Fibroblast of gingiva (primary cell): ENCODE measurements at places on chromosomes 13 and 19.

DNA sequence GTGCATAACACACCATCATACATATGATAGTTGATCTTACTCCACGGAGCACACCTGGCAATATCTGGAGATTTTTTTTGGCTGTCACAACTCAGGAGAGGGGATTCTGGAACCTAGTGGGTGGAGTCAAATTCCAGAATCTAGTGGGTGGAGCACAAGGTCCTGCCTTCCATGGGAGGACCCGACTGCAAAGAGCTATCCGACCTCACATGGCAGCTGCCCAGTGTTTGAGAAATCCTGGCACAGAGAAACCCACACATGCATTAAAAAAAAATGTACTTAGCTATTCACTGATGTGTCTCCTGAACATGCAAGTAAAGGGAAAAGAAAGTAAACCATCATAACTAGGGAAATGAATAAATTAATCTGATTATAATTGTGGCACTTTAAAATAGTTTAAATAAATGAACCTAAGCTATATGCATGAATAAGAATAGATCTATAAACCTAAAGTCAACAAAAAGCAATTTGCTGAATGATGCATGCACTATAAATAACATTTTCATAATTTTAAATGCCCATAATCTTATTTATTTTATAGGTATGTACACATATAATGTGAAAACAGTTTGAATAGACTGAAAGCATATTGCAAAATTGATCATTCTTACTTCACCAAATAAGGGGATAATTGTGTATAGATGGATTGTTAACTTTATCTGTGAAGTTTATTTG lies 300.3 kb downstream of the MYO16 start:
- peak; percentile 71 for DNase-seq

DNA sequence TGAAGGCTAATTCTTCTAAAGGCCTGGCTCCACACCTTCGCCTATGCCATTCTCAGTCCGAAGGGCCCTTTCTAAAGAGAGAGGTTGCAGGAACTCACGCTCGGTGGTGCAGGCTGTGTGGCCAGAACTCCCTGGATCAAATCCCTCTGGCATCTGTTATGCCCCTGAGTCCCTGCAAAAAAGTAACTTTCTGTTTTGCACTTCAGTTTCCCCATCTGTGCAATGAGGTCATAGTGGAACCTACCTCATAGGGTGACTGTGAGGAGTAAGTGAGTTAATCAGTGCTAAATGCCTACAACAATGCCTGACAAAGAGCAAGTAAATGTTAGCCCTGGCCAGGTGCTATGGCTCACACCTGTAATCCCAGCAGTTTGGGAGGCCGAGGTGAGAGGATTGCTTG lies 7.3 kb downstream of the IGSF23 start:
- DNase-seq, result no peak

DNA sequence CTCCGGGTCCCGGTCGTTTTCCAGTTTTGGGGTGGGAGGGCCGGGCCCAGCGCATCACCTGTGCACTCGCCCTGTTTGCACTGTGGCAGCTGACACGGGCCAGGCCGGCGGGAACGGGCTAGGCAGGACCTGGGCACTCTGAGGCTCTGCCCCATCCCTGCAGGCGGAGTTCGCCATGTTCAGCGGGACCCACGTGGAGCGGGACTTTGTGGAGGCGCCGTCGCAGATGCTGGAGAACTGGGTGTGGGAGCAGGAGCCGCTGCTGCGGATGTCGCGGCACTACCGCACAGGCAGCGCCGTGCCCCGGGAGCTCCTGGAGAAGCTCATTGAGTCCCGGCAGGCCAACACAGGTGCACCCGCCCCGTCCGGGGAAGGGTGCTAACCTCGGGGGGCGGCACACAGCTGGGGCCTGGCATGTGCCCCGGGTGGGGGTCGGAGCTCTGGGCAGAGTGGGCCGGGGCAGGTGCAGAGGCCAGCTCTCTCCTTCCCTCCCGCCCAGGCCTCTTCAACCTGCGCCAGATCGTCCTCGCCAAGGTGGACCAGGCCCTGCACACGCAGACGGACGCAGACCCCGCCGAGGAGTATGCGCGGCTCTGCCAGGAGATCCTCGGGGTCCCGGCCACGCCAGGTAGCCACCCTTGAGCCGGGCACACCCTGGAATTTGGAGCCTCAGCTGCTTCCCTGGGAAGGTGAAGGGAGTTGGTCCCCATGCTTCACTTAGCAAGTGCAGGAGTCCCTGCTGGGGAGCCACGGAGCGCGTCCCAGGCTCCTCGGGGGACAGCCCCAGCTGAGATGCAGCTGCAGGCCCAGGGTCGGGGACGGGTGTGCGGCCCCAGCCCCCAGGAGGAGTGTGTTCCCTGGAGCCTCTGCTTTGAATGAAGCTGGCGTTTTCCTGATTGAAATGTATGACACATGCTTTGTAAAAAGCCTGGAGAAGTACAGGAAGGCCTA lies 9.3 kb upstream of the ZNF554 start:
- DNase-seq, result no peak

GRCh38 chr19:3443840-3444694 lies 36.3 kb downstream of the SMIM24 start:
- DNase-seq, result peak; percentile 48

DNA sequence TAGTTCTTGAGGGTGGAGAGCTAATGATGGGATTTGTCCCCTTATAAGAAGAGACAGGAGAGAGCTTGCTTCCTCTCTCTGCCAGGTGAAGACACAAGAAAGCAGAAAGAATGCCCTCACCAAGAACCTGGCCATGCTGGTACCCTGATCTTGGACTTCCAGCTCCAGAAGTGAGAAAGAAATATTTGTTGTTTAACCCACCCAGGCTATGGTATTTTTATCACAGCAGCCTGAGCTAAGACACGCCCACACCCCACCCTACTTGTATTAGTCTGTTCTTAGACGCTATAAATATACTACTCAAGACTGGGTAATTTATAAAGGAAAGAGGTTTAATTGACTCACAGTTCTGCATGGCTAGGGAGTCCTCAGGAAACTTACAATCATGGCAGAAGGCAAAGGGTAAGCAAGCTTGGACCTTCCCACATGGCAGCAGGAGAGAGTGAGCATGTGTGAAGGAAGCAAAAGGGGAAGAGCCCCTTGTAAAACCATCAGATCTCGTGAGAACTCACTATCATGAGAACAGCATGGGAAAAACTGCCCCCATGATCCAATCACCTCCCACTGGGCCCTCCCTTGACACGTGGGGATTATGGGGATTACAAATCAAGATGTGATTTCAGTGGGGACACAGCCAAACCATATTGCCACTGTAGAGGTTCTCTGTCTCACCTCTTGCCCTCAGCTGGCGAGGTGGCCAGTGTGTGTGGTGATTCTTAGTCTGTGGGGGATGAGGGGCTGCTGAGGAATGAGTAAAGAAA lies 57.4 kb upstream of the RCBTB2 start:
- DNase-seq, result no peak

- no peak for DNase-seq
Measured at GRCh38 chr13:109698779-109699178, 87.6 kb downstream of the IRS2 start.

- no peak for DNase-seq
Measured at GRCh38 chr13:23081901-23082300, 98.9 kb upstream of the SGCG start.

DNA sequence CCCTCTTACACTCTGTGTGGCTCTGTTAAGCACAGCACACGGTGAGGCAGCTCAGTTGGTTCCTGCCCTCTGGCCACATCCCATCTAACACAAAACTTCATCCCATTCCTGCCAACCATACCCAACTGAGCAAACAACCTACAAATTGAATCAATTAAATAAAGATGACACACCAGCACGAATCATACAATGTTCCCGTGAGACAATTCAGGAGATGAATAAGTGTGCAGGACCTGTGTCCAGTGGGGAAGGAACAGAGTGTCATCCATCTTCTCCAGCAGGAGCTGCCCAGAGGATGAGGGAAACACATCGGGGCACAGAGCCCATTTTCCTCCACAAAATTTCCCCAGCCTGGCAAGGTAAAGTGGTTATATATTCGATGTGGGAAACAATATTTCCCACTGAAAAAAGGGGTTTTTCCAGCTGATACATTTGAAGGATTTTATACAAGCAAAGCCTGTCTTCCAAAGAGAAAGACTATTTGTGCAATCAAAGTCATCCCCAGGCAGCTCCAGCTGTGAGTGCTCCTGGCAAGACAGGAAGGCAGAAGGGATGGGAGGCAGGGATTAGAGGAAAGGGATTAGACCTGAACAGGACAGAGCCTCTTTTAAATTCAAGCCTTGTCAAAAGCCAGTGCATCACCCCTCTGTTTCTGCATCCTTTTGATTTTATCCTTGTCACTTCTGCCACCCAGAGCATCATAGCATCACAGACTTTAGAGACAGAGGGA lies 240.2 kb downstream of the LHFPL6 start:
- DNase-seq, result no peak

GRCh38 chr19:3004522-3004921 lies 24.6 kb downstream of the TLE2 start:
- DNase-seq, result no peak

DNA sequence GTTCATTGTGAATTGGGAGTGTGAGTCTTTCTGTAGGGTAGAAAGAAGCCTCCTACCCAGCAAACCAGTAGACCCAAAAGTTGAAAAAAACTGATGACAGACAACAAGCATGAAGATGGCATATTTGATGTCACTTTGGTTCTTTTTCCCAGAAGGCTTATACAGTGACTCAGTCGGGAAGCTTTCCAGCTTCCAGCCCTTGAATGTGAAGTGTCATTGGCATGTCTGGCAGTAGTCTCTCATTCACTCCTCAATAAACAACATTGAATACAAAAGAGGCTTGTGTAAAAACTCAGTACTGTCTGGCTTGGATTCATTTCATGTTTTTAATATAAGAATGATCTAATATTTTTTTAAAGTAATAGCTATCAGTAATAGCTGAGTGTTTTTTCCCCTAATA lies 68.7 kb downstream of the IPO5 start:
- DNase-seq, result peak; percentile 61

DNA sequence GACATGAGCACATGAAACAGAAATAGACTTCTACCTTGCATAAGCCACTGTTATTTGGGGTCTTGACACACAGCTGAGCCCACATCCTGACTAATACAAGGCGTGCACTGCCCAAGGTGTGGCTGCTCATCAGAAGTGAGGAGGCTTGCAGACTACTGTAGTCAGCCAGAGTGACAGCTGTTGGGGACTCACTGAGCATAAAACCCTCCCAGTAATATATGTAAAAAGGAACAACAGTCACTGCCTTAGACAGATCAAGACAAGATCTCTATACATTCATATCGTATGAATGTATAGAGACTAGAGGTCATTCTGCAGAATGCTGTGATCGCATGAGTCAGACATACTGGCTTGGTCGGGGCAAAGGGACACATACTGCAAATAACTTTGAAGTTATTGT lies 4.1 kb upstream of the C1QTNF9B start:
- no peak for DNase-seq

- DNase-seq, result peak; percentile 45
Measured at GRCh38 chr19:13001502-13002165, 6.4 kb downstream of the NFIX start.

- DNase-seq, result peak; percentile 9
Measured at GRCh38 chr19:42010245-42011126, 16.5 kb upstream of the ATP1A3 start.

- no peak for DNase-seq
Measured at GRCh38 chr13:103810026-103810425, 743.8 kb upstream of the SLC10A2 start.

GRCh38 chr19:29400917-29401711 lies 124.7 kb upstream of the VSTM2B start:
- DNase-seq, result no peak

- no peak for DNase-seq
Measured at GRCh38 chr13:98665638-98665995, 86.9 kb downstream of the SLC15A1 start.

DNA sequence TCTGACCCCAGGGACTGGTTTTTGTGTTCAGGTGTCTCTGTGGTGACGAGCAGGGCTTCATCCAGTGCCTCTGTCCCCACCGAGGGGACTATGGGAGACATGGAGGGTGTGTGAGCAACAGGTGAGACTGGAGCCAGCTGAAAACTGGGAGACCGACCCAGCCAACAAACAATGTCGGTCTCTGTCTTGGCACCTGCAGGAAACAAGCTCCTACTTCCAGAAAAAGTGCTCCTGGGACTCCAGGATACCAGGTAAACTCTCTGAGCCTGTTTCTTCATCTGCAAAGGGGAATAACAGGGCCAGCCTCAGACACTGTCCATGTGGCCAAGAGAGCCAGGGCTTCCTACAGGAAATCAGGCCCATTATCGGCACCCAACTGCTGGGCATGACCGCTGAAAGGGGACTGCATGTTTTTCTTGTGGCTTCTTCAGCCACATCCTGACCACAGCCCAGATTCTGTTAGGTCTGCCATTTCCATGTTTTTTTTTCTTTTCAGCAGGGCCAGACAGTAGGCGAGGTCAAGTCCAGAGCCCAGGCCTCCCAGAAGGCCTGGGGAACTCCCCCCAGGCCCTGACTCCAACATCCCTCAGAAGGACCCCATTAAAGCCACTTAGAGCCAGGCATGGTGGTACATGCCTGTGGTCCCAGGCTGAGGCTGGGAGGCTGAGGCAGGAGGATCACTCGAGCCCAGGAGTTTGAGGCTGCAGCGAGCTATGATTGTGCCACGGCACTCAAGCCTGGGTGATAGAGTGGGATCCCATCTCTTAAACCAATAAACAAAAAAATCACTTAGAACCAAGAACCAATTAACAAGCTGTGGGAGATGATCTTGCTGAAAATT lies 836 bp upstream of the BST2 start:
- DNase-seq, result no peak

DNA sequence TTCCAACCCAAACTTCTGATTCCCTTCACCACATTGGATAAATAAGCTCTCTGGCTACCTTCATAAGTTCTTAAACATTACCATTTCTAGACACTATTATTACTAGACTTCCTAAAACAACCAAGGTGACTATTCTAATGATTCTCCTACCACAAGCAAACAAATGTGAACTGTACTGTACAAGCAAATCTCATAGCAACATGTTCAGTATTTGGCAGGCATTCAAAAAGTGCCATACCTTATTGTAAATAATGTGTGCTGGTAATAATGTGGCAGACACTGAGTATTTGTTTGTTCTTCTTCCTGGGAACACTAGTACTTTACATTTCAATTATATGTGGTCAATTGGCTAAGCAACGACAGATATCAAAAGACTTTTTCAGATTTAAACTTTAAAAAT lies 986.0 kb upstream of the SPRY2 start:
- DNase-seq, result no peak

GRCh38 chr13:55887561-55887960 lies 1253.2 kb upstream of the PRR20A start:
- no peak for DNase-seq

DNA sequence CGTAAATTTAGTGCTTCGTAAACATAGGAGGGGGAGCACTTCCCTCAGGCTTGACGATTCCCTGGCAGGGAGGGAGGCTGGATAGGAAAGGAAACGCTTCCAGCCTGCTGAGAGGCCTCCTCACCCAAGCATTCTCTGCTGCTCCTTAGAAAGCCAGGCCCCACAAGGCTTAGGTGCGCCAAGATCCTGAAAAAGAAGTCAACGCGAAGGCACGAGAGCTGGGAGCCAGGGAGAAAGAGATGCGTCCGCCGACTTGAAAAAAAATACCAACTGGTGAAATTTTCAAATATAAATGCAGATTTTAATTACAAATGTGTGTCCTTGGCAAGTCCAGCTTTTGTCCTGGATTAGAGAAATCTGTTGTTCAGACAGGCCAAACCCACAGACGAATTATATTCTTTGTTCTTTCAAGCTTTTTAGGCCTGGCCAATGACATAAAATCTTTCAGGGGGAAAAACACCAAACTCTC lies 64.0 kb downstream of the ALOX5AP start:
- DNase-seq, result no peak

- DNase-seq, result peak; percentile 45
Measured at GRCh38 chr19:17125062-17125727, 49.6 kb downstream of the MYO9B start.

GRCh38 chr19:19185853-19186740 lies 5.9 kb downstream of the BORCS8 start:
- no peak for DNase-seq

GRCh38 chr13:23105051-23105450 lies 75.7 kb upstream of the SGCG start:
- DNase-seq, result no peak
